T-helper 1 cell (primary cell): ENCODE measurements at places on chromosomes 12 and 14.
A peak's percentile ranks its signal among the peaks of the same experiment; 100 is the strongest.

DNA sequence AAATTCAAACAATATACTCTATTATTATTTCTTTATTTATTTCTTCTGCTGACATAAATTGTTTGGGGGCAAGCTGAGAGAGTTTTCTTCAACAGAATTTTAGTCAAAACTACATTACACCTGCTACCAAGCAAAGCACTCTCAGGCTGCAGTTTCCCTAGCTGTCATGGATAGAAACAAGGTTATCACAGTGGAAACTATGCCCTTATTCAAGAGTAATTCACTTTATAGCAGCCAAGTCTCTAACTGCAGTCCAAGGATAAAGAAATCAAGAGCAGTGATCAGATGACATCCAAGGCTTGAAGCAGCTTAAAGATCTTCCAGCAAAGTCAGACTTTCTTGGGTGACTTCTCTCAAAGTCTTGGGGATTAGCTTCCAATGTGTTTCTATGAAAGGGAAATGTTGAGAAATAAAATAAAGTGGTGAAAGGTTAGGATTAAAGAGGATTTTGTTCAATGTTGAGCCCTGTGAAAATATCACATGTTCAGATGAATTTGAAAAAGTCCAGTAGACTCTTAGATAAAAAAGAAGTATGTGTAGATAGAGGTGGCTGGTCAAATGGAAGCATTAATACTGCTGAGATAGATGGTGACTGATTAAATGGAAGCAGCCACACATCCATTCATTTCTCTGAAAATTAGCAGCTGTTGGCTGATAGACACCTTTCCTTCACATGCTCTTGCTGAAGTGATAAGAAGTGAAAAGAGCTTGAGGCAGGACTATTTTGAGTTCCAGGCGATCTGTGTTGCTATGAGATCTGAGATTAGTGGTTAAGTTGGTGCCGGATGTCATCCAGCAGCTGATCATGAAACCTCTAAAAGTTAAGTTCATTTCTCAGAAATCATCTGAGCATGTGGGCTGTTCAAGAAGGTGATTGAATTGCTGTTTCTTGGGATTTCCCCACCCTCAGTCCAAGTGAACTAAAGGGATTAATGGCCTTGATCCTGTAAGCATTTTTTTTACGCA, 257.8 kb upstream of the BTG1 start:
- DNase-seq = peak; percentile 34

DNA sequence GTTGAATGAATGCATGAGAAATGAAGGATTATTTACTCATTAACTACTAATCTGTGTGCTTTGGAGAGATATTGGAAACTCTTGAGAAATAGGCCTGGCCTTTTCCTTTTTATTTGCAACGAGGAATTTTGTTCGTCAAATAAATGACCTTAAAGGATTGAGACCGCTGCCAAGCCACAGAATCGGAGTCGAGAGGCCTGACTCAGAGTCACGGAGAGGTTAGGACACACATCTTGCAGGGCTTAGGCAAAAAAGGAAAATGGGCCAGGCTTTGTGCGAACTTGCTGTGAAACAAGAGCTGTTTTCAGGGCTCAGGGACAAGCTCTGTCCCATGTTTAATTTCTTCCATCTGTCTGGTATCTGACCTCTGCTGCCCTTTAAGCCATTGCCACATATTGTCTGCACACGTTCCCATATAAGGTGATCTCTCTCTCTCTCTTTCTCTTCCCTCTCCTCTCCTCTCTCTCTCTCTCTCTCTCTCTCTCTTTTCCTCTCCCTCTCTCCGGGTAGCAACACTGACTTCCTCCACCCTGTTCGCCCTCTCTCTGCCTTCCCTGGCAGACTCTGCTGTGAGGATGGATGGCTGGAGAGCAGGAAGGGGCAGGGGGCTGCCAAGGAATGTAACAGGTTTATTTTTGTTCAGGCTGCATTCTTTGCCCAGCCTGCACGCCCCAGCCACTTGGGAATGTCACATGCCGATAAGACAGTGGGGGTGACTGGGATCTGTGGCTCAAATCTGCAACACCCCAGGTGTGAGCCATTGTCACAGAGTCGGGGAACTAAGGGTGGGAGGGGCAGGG, 14.9 kb upstream of the IFT81 start:
- no peak for DNase-seq

DNA sequence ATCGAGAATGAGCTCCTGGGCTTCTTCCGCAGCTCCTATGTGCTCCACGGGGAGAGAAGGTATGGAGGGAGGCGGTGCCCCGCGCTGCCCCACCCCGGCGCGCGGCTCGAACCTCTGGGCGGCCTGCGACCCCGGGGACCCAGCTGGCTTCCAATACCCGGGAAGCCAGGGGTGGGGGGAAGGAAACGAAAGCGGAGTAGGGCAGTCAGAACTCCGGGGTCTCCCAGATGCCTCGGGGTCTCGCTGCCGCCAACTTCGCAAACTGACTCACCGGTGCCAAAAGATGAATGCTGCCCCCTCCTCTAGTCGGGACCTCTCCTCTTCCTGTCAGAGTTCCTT, 1.3 kb downstream of the TRHDE start:
- DNase-seq = no peak

- no peak for DNase-seq
Measured at GRCh38 chr14:74492776-74493342, at the start of gene NPC2. Gene NPC2 (minus strand): TSS chr14:74493305. CDS start chr14:74493274, 31 bp downstream.

- no peak for DNase-seq
Measured at GRCh38 chr12:20011200-20011599, 357.1 kb upstream of the PDE3A start.

DNA sequence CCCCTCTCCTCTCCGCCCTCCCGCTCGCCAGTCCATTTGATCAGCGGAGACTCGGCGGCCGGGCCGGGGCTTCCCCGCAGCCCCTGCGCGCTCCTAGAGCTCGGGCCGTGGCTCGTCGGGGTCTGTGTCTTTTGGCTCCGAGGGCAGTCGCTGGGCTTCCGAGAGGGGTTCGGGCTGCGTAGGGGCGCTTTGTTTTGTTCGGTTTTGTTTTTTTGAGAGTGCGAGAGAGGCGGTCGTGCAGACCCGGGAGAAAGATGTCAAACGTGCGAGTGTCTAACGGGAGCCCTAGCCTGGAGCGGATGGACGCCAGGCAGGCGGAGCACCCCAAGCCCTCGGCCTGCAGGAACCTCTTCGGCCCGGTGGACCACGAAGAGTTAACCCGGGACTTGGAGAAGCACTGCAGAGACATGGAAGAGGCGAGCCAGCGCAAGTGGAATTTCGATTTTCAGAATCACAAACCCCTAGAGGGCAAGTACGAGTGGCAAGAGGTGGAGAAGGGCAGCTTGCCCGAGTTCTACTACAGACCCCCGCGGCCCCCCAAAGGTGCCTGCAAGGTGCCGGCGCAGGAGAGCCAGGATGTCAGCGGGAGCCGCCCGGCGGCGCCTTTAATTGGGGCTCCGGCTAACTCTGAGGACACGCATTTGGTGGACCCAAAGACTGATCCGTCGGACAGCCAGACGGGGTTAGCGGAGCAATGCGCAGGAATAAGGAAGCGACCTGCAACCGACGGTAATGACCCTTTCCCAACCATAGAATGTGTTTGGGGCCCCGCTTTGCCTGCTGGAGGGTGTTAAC, 615 bp downstream of the CDKN1B start:
- no peak for DNase-seq

DNA sequence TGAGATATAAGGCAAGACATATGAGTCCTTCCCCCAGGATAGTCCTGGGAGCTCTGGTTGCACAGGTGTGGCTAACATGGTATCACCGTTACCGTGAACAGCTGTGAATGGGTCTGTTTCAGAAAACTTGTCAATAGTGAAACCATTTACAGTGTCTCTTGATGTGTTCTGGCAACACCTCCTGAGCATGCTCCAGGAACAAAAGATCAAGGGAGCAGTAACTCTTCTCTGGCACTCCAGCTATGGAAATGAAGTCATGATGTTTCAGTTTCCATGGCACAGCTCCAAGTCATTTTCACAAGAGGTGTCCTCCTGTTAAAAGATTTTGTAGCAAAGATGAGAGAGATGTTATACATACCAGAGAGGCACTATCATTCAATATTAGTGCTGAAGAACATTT, 253.7 kb downstream of the SNAPC1 start:
- DNase-seq = no peak

DNA sequence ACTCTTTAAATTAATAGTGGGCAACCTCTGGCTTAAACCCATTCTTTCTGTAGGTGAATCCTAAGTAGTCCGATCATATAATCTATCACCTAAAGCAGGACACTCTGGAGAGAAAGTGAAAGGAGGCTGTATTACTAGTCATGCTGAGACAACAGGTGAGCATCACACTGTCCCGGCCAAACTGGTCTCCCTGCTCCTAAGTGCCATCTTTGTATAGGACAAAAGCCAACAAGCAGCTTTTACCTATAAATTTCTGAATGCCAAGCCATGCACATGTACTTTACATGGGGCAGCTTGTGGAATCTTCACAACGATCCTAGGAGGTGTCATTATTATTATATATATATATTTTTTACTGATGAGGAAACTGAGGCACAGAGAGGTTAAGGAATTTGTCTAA, 18.0 kb downstream of the PLEKHH1 start:
- DNase-seq = no peak

- DNase-seq = no peak
Measured at GRCh38 chr12:5623411-5623810, 191.5 kb downstream of the NTF3 start.
